Forelimb muscle (tissue), 1 donor: ENCODE measurements at places on chromosomes 16 and 17. TPM values are rescaled to one million over a fixed set of nuclear protein-coding genes. Genes with fewer than 3 reads are reported as not detected.
A peak's percentile ranks its signal among the peaks of the same experiment; 100 is the strongest.

DNA sequence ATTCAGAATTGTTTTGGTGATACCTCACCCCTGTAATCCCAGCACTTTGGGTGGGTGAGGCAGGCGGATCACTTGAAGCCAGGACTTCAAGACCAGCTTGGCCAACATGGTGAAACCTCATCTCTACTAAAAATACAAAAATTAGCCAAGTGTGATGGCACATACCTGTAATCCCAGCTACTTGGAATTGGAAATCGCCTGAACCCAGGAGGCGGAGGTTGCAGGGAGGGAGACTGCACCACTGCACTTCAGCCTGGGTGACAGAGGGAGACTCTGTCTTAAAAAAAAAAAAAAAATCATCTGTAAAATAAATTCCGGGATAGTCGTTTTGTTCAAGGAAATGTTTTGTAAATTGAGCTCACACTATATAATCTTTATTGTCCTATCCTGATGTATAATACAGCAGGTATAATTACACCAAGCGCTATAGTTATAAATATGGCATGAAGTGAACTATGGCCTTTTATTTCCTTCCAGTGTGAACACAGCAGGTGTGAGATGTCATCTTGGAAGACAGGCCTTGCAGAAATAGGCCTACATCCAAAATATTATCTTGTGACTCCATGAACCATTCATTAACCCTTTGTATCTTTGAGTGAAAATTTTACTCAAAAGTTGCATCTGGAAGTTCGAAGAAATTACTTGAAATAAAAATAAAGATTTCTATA lies 25.4 kb downstream of the PLA2G10 start:
- DNase-seq: no peak

Gene FNDC8
- 0.11 TPM for polyA plus RNA-seq

DNA sequence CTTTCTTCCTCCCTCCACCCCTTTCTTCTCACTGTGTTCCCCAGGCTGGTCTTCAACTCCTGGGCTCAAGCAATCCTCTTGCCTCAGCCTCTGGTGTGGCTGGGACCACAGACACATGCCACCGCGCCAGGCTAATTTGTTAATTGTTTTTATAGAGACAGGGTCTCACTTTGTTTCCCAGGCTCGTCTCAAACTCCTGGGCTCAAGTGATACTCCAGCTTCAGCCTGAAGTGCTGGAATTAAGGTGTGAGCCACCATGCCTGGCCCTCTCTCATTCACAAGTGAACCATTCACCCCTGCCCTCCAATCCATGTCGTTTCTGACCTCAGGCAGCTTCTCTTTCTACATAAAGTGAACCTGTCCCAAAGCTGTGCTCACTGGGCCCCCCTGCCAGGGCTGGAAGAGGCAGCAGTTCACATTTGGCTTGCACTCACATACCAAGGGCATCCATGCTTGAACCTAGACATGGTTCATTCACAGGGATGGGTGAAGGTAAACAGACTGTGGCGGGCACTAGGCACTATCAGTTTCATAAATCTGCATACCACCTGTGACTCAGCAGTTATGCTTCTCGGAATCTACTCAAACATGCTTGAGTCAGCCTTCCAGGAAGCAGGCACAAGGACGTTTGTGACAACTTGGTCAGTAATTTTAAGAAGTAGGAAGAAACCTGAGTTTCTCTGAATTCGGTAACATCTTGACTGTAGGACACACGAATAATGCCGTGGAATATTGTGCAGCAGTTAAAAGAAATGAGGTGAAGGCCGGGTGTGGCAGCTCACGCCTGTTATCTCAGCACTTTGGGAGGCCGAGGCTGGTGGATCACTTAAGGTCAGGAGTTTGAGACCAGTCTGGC lies 6.0 kb upstream of the RNF213 start:
- no peak for DNase-seq

Gene FZD2
- 14.5 TPM for polyA plus RNA-seq

Gene ACAP1
- polyA plus RNA-seq: 11.3 TPM

Gene PDILT
- polyA plus RNA-seq: not detected

DNA sequence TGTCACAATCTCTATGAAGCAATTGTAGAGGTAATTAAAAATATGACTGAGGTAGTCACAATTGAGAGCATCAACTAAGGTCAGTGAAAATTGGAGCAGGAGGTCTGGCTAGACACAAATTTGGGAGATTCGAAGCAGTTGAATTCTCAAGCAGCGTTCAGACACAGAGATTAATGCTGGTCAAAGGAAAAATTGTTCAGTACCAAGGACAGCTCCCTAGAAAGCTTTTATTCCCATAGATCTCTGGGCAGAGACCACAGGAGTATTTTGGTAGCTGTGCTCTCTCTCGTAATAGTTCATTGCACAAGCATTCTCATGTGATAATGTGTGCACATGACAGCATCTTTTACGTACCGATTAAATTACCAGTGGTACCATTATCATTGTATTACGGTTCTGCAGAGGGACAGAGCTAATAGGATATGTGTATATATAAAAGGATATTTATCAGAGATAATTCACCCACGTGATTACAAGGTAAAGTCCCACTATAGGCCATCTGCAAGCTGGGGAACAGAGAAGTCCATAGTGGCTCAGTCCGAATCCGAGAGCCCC lies 387.5 kb upstream of the HSBP1 start:
- peak; percentile 9 for DNase-seq
